RPMI7951 (cell line): ENCODE measurements at places on chromosomes 5 and 9. TPM values are rescaled to one million over a fixed set of nuclear protein-coding genes. Genes with fewer than 3 reads are reported as not detected.
A peak's percentile ranks its signal among the peaks of the same experiment; 100 is the strongest.

Gene STKLD1
- total RNA-seq = 1.5 and 1.7 TPM in 2 replicates

Gene CTXN3
- not detected in 2 replicates for total RNA-seq

Gene IL9
- total RNA-seq = not detected in 2 replicates

GRCh38 chr9:13295556-13295955 lies 16.1 kb upstream of the MPDZ start:
- DNase-seq = peak; percentile 11

DNA sequence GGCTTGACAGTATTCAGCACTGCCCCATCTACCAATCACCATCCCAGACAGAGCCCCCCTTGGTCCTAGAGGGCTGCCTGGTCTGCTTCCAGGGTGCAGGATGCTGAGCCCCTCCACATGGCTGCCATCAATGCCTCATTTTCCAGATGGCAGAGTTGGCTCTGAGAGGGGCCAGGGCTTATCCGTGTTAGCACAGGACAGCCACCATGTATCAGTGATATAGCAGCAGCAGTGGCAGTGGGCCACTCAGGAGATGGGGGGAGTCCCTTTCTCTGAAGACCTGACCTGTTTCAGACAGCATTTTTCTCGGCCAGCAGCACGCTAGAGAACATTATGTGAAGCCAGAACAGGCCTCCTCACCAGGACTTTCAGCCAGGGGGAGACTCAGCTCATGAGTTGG lies 1.6 kb upstream of the SMIM32 start:
- no peak for DNase-seq

DNA sequence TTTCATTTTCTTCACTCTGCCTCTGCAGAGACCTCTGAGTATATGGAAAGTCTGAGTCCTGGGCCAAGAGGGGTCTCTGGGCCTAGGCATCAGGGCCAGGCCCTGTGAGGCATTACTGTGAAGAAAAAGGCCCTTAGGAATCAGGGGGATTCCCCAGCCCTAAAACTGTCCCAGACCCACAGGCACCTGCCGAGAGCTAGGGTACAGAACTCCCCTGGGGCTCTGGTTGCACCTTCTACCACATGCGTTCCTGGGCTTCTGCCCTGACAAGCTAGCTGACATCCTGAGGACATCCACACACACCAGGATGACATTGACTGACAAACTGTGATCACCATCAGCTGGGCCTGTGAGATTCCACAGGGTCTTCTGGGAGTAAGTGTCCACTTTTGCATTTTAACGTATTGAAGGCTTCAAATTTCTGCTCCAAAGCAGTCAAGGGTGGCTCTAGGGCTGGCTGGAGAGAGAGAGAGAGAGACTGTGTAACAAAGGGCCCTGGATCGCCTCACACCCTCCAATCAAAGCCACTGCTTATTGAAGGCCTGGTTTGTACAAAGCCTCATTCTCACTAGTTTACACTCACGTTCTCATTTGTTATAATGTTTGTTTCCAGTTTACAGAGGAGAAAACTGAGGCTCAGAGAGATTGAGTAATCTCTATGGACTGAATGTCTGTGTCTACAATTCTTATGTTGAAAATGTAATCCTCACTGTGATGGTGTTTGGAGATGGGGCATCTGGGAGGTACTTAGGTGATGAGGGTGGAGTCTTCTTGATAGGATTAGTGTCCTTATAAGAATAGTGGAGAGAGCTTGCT lies 45.1 kb downstream of the TGFBI start:
- no peak for DNase-seq

- DNase-seq = no peak
These were observed 314.2 kb downstream of the CDK5RAP2 start for GRCh38 chr9:120265791-120266190.

GRCh38 chr9:4305065-4305985 lies 5.5 kb upstream of the GLIS3 start:
- DNase-seq = no peak

GRCh38 chr9:117546894-117547678 lies 132.2 kb upstream of the ASTN2 start:
- DNase-seq = no peak

DNA sequence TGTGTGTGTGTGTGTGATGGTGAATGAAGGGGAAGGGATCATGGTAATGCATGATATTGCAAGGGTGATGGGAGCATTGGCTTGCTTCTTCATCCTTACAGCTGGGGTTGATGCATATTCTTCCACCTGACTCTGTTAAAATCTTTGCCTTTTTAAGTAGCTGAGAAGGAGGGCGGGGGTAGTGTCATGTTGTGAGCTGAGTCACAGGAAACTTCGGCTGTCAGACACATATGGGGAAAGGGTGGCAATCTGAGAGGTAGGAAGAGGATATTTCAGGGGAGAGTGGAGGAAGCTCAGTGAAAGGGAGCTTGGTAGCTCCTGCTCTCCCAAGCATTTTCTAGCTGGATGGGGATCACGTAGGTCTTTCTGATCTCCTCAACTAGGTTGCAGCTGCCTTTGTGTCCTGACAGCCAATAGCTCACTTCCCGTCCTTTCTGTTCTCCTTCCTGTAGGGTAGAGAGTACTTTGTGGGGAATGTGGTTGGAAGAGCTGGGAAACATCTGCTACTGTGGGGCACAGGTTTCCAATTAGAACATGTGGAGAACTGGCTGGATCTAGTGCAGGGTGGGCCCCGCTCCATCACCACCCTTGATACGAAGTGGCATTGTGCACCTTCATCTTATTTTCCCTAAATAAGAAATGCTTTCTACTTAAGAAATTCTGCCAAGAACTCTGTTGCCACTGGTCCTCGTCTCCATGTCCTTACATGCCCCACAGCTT lies 18.1 kb upstream of the CLK4 start:
- peak; percentile 72 for DNase-seq

DNA sequence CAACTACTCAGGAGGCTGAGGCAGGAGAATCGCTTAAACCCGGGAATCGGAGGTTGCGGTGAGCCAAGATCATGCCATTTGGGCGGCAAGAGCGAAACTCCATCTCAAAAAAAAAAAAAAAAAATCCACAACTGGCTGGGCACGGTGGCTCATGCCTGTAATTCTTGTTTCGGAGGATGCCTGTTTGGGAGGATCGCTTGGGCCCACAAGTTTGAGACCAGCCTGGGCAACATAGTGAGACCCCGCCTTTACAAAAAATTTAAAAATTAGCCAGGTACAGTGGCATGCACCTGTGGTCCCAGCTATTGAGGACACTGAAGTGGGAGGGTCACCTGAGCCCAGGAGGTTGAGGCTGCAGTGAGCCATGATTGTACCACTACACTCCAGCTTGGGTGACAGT lies 1.9 kb upstream of the EIF4EBP3 start:
- DNase-seq = no peak

DNA sequence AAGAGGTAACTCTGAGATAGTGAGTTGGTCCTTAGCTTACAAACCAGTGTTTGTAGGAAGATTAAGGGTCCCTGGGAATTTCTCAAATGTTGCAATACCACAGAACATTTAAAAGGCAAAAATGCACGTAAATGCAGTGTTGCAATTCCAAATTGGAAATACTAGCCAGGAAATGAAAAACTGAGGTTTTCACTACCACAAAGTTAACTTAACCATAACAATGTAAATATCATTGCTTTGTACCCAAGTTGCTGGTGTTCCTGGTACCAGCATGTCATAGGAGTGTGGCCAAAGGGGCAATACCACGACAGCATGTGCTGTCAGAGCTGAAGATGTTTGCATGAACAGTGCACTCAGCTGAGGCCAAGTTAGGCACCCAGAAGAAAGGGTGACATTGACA lies 382.9 kb downstream of the GLIS3 start:
- peak; percentile 52 for DNase-seq

DNA sequence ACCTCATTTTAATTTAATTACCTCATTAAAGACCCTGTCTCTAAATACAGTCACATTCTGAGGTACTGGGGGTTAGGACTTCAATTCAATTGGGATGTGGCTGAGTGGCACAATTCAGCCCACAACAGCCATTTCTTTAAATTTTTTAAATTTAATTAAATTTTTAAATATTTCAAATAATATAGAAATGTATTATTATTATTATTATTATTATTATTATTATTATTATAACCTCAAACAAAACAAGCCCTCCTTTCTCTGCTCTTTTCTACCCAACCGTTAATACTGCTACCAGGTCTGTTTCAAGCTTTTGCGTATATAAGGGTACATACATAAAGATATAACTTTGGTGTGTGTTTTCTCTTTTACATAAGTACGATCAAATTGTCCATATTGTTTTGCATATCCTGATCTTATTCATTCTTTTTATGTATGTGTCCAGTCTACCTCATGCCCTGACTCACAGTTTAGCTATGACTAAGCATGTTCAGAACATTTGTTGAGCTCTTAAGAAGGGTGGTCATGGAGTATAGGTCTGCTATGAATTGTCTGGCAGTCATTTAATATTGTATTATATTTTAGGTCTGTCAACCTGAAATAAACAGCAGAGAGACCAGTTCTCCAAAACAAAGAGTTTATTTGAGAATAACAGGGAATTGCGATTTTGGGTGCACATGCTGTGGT lies 16.1 kb upstream of the RAB14 start:
- peak; percentile 52 for DNase-seq
